ENCODE measurements at places on chromosomes 12 and 14.
A peak's percentile ranks its signal among the peaks of the same experiment; 100 is the strongest.

- DNase-seq, result peak; percentile 34
These were observed at the start of gene INF2 for GRCh38 chr14:104689109-104689880. Gene INF2 (plus strand): TSS chr14:104689618. CDS start chr14:104701366, 11,748 bp downstream.

DNA sequence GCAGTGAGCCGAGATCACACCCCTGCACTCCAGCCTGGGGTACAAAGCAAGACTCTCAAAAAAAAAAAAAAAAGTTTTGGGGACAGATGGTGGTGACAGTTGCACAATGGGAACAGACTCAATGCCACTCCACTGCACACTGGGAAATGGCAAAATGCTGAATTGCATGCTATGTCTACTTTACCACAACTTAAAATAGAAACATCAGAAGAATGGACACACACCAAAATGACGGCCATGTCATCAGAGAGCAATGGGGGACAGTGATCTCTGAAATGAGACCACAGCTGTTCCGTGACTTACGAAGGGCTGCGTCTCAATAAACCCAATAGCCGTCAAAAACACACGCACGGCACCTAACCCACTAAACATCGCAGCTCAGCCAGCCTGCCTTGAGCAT, 13.7 kb downstream of the DDX54 start:
- DNase-seq, result no peak

GRCh38 chr12:106094304-106094703, 44.5 kb downstream of the NUAK1 start:
- DNase-seq, result no peak

GRCh38 chr12:132146772-132147422, 2.6 kb downstream of the NOC4L start:
- no peak for DNase-seq

DNA sequence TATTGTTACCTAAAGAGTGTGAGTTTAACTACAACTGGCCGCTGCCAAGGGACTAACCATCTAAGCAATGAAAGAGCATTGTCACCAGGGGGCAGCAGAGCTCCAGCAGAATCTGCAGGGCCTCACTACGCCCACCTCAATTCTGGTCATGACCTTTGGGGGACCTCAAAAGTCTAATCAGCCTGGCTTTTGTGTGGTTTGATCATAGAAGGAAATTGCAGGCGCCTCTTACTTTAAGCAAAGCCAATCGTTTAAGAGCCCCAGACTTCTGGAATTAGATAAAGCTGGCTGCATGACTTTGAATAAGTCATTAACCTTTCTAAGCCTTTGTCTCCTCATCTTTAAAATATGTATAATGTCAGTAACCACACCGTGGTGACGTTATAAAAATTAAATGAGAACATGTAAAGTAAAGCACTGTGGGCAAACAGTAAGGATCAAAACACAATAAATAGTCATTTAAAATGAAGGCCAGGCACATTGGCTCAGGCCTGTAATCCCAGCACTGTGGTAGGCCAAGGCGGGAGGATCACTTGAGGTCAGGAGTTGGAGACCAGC, 58.6 kb downstream of the TBX3 start:
- DNase-seq, result no peak

DNA sequence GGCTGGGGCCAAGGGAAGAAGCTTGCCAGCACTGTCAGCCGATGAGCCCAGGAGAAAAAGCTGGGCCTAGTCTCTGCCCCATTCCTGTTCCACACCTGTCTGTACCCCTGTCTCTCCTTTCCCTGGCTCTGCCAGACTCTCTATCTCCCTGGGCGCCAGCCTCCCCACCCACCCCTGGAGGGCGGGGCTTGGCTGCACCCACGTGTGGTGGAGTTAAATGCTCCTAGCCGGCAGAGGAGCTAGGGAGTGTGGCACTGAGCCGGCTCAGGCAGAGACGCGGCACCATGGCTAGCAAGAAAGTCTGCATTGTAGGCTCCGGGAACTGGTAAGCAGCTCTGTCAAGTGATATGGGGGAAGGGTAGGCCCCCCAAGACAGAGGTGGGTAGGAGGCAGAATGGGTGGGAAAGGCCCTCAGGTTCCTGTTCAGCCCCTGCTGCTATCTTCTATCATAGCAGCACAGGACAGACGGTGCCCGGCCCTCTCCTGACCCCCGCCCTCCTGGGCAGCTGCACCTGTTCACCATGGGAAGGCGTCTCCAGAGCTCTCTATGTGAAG, at the start of gene GPD1:
Gene GPD1 (plus strand): TSS at position 242 of the 555 bp plus-strand sequence. CDS start 43 bp downstream, at position 285.
- DNase-seq, result peak; percentile 80

DNA sequence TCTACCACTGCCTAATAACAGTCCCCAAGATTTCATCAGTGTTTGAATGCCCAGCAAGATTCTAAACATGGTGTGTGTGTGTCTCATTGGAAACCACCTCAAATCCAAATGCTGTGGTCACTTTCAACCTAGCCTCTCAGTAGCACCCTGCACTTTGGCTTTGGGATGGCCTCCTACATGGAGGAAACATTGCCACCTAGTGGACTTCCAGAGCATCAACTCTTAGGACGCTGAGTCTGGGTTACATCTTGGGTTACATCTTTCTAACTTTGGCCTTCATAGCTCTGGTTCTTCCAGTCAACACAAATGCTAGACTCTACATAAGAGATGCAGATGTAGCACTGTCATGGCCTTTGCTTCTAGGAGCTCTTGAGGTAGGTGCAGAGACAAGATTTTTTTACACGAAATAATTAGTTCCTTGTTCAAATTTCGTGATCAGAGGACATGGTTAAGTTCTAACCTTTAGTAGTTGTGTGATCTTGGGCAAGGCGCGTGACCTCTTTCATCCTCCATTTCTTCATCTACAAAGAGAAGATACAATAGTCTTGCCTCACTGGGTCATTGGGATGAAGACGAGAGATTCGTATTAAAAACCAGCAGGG, 113.5 kb upstream of the VASH1 start:
- peak; percentile 58 for DNase-seq

DNA sequence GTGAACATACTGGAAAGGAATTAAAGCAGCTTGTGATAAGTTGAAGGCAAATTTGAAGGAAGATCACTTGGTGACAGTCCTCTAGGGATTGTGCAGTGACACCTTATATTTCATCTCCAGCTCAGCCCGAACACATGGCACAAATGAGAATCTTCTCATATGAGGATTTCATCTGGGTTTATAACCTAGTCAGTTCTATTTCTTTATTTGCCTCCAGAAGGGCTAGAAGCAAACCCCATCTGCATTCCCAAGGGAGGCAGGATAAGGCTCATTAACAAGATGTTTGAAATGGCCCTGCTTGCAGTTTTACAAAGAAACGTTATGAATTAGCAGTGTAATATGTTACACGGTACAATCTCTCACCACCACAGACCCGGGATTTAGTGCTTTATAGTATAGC, 90.7 kb upstream of the KRR1 start:
- DNase-seq, result no peak

GRCh38 chr14:104931304-104931770, 6.7 kb downstream of the PLD4 start:
- DNase-seq, result no peak

GRCh38 chr12:108098374-108098773, 30.7 kb upstream of the WSCD2 start:
- DNase-seq, result no peak

- no peak for DNase-seq
These were observed 150.6 kb downstream of the ADCK1 start for GRCh38 chr14:77950371-77951063.

- no peak for DNase-seq
These were observed 43.3 kb downstream of the TSPAN11 start for GRCh38 chr12:30969606-30970395.

- peak; percentile 11 for DNase-seq
These were observed 688 bp upstream of the NECAP1 start for GRCh38 chr12:8081251-8081920.

GRCh38 chr14:36771028-36771640, 109.5 kb downstream of the PAX9 start:
- peak; percentile 93 for DNase-seq

DNA sequence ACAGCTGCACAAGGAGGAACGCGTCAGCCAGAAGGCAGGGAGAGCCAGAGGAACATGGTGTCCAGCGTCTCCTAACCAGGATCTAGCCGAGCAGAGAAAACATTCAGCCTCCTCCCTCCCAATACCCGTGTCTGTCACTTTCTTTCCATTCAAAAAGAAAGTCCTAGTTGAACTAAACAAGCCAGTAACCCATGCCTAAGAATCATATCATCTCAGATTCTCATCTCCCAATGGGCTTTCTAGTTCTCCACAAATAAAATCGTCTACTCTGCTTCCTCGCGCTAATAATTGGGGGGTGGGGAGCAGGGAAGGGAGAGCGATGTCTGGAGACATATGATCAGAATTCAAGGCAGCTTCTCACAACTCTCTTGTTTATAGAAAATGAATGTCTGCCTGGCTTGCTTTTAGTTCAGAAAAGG, 7.4 kb downstream of the NKX2-1 start:
- no peak for DNase-seq

GRCh38 chr12:112096667-112097066, 11.9 kb downstream of the NAA25 start:
- DNase-seq, result no peak

- DNase-seq, result no peak
These were observed 12.3 kb downstream of the KRT83 start for GRCh38 chr12:52308806-52309425.

DNA sequence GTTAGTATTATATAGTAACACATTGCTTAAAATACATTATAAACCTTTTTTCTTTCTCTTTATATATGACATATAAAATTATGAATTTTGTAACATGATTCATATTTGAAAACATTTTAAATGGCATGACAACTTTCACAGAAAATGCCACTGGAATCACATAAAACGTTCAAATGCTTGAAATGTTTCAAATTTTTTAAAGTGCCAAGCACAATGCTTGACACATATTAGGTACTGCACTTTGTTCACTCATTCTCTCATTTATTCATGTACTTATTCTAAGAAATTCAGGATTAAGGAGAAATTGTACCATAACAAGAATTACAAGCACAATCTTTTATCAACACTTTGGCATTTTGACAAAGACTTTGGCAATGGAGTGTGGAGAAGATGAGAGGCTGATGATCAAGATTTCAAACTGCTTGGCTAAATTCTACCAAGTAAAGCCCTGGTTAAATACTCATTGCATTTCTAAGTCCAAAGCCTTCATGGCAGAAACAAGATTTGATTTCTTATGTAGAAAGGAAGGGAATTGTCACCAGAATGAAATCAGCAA, 232.2 kb downstream of the C12orf50 start:
- DNase-seq, result no peak

GRCh38 chr12:85509081-85509856, 229.2 kb downstream of the ALX1 start:
- DNase-seq, result no peak

DNA sequence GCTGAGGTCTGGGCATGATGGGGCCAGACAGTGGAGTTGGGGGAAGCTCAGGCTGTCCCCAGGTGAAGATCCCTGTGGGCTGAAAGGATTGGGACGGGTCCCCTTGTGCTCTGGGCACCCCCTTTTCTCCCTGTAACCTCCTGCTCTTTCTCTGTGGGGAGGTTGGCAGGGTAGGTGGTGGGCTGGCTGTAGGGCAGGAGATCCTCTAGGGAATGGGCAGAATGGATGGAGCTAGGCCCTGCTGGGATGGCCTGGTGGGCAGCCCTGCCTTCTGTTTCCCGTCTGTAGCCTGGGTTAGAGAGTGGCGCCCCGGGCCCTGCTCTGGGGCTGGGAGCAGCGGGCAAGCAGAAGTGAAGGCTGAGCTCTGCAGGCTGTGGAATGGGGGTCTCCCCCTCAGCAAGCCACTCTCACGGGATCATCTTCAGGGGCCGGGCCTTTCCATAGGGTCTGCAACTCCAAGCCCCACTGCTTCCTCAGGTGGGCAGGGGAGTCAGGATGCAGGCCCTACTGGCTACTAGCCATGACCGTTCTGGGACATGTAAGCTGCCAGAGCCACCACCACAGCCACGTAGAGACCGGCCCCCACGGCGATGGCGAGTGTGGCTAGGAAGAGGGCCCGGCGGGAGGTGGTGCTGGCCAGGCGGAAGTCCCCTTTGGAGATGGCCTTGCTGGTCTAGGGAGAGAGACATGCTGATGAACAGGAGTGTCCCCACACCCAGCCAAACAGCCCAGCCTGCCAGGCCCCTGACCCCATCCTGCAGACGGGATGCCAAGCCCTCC, 18.8 kb downstream of the SYNDIG1L start:
- no peak for DNase-seq

- no peak for DNase-seq
These were observed 84.4 kb upstream of the DCN start for GRCh38 chr12:91267039-91267438.

- no peak for DNase-seq
These were observed 27.8 kb upstream of the PNMA1 start for GRCh38 chr14:73741876-73742519.

DNA sequence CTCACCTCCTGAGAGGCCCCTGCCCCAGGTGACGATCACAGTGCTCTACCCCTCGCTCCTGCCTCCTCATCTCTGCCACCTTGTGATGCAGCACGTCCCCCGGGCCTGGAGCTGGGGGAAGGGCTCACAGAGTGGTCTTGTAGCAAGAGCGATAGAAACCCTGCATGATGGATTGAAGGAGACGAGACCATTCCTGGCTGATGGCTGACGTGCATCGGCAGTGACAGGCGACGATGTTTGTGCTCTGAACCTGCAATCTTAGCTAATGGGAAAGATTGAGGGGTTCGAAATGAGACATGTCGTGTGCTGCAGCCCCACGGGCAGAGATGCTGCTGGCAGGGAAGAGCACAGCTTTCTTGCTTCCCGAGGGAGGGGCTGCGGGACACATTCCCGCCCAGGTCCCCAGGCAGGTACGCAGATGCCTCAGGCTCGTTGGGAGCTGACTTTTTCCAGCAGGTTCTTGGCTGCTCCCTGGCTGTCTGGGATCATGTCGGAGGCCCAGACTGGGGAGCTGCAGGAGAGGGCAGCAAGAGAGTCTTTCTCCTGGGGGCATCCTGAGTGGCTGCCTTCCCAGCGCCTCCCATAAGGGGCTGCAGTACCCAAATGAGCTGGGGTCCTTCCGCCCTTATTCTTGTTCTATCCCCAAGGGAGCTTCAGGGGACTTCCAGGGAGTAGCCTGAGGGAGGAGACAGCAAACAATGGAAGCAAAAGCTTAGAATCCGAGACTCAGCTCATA, 38.7 kb upstream of the GPATCH2L start:
- no peak for DNase-seq

GRCh38 chr14:61262082-61262481, 19.1 kb downstream of the TMEM30B start:
- DNase-seq, result no peak

- DNase-seq, result no peak
These were observed 24.3 kb downstream of the RERG start for GRCh38 chr12:15196678-15197505.
